ENCODE measurements at places on chromosomes 11 and 22. TPM values are rescaled to one million over a fixed set of nuclear protein-coding genes. Genes with fewer than 3 reads are reported as not detected.

GRCh38 chr11:56917708-56918400 is 70.9 kb upstream of the OR5AK2 start:
- no peak for DNase-seq

DNA sequence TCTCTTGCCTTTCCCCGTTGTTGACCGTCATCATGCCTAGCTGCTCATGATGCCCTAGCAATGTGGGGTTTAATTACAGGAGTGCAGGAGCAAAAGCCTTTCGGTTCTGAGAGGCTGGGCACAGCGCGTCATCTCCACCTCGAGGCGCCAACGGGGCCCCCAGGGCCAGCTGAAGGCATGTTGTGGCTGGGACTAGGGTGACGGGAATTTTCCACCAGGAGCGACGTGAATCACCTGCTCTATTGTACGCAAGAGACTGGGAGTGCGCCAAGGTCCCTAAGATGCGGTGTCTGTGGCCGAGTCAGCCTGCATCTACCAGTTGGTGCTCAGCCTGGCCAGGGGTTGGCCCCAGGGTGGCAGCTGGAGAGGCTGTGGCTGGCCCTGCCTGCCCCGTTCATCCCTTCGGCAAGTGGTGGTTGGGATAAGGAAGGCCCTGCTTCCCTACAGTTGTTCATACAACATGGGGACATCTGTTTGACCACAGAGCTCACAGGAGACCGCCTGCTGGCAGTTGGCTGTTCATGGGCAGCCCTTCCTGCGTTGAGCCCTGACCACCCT is 1175.6 kb downstream of the BRD1 start:
- no peak for DNase-seq

RIMBP3B gene
- total RNA-seq, result 1.4 TPM

GRCh38 chr11:44728491-44728910 is 1.7 kb downstream of the TSPAN18 start:
- DNase-seq, result no peak

GRCh38 chr11:87251560-87251959 is 213.8 kb downstream of the TMEM135 start:
- no peak for DNase-seq

DNA sequence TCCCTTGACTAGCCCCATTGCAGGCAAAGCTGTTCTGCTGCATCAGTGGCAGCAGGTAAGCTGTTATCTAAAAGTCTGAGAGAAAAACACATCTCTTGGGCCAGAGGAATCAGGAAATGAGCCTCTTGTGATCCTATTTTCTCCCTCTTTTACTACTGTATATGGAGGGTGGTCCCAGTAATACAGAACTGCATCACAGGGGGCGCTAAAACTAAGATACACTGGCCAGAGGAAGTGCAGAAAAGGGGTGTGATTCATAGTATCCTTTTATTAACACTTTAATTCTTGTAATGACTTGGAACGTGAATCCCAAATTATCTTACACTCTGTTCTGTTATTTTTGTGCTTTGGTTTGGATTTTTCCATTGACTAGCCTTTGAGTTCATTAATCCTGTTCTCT is 8.8 kb upstream of the MED17 start:
- no peak for DNase-seq

UCP3 gene
- 5.2 TPM for total RNA-seq

GRCh38 chr22:49509016-49509415 is 318.7 kb downstream of the BRD1 start:
- DNase-seq, result no peak

DNA sequence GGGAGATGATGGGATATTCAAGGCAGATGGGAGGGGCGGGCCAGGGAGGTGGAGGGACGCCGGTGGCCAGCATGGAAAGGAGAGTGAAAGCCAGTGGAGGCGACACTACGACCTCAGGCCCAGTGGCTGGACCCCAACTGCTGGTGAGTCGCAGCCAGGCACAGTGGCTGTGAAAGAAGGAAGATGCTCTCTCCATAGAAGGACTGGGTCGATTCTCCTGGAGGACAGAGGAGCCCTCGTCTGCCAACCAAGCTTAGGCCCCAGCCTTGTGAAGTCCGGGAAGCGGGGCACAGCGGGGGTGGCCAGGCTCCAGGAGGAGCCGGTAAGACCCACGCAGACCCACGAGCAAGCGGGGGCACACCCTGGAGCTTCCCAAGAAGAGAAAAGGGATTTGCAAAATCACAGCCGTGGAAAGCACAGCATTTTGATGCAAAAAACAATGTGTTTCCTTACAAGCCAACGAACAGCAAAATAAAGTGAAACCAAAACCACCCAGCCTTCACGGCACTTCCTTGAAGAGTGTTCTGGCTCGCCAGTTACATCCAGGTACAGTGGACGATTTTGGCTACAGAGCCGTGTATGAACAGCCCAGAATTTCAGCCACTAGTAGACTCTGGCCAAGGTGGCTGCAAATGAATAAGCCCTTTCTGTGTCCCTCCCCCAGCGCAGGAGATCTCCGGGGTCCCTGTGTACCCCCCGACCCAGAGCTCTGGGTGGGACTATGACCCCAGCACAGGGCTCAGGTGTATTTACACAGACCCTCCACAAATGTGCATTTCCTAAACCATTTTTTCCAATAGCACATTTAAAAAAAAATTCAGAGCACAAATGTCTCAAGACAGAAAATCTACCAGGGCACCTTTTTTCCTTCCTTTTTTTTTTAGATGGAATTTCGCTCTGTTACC is 96.9 kb downstream of the TRMU start:
- no peak for DNase-seq

DNA sequence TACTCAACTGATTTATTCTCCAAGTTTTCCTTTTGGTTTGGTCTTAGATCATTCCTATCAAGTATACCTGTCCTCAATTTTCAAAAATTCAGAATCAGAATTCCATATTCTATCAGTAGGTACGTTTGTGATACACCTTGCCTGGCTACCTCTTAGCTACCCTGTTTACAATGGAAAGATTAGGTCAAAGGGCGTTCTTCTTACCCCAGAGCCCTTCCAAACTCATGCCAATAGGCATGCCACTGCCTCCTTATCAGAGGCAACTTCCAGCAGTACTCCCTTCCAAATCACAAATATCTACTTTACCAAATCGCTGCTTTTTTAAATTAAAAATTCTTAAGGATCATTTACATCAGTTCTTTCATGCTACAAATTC is 1.0 kb downstream of the PATL1 start:
- DNase-seq, result no peak

GRCh38 chr22:23829845-23830372 is 8.9 kb downstream of the DERL3 start:
- no peak for DNase-seq

DNA sequence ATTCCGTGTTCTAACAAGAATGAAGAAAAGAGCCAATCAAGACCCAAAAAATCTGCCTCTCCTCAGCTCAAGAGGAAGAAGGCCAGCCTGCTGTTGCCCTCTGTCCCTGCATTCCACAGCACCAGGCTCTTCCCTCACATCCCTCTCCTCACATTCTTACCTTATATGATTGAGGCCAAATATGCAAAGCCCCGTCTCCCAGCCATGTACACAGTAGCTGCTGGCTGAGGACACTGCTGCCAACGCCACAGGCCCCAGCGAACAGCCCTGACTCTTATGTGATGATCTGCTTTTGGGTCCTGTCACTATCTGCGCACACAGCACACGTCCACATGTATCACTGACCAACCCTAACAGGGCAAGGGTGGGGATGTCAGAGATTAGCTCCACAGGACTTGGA is 60.2 kb downstream of the MICAL3 start:
- peak; percentile 5 for DNase-seq

DNA sequence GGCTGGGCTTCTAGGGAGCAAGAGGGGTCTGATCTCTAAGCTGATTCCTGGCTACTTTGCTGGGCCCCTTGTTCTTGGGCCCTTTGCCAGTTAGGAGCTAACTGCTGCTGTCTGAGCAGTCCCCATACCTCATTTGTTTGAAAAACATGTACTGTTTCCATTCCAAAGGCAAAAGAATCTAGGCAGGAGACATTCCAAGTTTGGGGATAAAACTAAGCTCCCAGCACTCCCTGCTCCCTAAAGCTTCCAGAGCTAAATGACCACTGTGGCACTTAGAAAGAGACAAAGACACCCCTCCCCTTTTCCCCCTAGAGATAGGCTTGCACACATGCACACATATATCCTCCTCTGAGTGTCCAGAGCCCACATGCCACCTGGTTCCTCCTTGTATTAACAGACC is 22.7 kb upstream of the RRM1 start:
- DNase-seq, result no peak

DNA sequence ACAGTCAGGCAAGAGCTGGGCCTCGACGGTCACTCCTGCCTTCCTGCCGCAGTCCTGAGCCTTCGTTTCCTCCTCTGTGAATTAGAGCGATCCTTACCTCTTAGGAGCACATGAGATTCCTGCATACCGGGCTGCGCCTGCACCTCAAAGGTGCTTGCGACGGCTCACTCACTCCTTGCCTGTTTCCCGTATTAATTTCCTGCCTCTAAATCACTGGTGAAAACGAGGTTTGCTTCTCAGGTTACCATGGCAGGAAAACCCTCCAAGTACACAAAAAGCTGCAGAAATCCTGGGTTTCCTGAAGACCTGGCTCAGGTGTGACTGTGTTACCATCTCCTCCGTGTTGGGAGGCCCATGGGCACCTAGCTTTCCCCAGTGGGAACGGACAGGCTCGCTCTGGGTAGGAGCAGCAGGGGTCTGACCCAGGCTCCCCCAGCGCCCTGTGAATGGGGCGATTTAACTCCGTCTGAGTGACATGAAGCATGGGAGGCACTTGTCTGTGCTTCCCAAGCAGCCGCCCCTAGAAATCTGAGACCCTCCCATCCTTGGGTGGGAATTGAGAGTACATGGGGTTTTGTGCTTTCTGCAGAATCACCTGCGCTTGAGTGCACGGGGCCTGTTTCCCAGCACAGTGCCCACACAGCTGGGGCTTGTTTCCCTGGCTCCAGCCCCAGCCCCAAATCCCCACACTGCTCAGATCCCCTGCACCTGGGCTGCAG is 64.8 kb downstream of the PHF21B start:
- no peak for DNase-seq

DNA sequence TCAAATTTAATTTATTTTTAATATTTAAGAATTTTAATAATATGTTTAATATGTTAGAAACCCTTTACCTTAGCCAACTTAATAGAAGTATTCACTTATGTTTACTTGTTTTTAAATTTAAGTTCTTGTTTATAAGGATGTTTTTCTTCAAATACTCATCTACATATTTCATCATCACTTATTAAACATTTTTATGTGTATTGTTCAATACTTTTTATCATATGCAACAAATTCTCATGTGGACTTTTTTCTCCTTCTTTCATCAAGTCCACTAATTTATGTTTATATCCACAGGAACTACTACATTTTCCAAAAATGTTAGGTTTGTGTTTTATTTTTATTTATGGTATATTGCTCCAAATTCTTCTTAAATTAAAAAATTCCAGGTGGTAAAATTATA is 2113.1 kb upstream of the RAG2 start:
- no peak for DNase-seq

DBX1 gene
- total RNA-seq, result not detected

GRCh38 chr11:96287822-96288439 is 55.1 kb downstream of the MAML2 start:
- DNase-seq, result no peak

GRCh38 chr11:8767466-8768142 is 85.0 kb downstream of the RPL27A start:
- DNase-seq, result no peak

- no peak for DNase-seq
Observed at GRCh38 chr11:91857179-91857578, 367.4 kb upstream of the FAT3 start.

JAML gene
- 1.4 TPM for total RNA-seq

TSSC4 gene
- 66.0 TPM for total RNA-seq

GRCh38 chr11:72781313-72782080 is 12.3 kb downstream of the STARD10 start:
- peak; percentile 70 for DNase-seq

- DNase-seq, result no peak
Observed at GRCh38 chr11:94494126-94494680, 419 bp downstream of the ANKRD49 start.

DNA sequence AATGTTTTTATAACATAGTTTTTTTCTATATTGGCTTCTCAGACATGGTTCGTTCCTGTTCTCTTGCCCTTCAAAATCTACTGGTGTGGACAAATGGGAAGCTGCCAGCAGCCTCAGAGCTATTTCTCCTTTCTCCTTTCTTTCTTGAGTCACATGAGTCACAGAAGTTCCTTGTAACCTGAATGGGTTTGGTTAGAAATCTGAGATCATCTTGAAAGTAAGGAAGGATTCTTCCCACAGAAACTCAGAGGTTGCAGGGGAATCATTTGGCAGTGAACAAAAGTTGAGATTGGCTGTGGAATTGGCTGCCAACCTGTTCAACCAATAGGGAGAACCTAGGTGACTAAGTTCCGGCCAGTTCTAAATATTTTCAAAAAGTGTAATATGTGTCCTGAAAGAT is 12.5 kb downstream of the PLET1 start:
- no peak for DNase-seq

CALCA gene
- total RNA-seq, result not detected

- DNase-seq, result no peak
Observed at GRCh38 chr11:119903389-119903788, 174.4 kb upstream of the NECTIN1 start.

DNA sequence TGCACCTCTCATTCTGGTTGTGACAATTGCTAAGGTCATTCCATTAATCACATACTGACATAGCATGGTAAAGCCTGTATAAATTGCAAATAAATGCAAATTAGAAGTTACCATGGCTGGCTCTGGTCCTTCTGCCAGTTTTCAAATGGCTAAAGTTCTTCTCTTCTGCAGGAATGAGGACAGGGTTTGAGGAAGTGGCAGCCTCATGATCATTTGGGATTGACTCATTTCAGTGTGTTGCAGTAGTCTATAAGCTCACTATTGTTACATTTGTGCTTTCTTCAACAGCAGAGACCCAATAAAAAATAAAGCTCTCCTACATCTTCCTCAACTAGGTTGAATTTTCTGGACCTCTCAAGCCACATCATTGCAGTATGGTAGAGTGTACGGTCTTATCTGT is 60.3 kb downstream of the NECTIN1 start:
- no peak for DNase-seq

CDKN1C gene
- 2.0 TPM for total RNA-seq

GRCh38 chr11:22734628-22735345 is 68.4 kb downstream of the GAS2 start:
- no peak for DNase-seq

CASP4 gene
- total RNA-seq, result 211 TPM

GRCh38 chr11:68038718-68039525 is at the start of gene TCIRG1:
Gene TCIRG1 (plus strand): TSS chr11:68039025. CDS start chr11:68041272, 2,247 bp downstream.
- peak; percentile 82 for DNase-seq

DNA sequence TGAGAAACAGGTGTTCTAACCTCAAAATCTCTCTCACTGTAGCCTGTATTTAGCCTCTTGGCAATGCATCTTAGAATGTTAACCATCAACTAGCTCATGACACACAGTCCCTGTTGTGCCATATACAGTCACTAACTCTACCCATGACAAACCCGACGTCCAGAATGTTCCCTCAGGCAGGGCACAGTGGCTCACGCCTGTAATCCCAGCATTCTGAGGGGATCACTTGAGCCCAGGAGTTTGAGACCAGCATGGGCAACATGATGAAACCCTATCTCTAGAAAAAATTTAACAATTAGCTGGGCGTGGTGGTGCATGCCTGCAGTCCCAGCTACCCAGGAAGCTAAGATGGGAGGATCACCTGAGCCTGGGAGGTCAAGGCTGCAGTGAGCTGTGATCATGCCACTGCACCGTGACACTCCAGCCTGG is 18.2 kb upstream of the CCDC34 start:
- DNase-seq, result no peak

RBFOX2 gene
- 1.8 TPM for total RNA-seq

LINC01488 gene
- total RNA-seq, result not detected

- DNase-seq, result no peak
Observed at GRCh38 chr11:65489035-65489705, 9.7 kb upstream of the MALAT1 start.

All from natural killer cell treated with Interleukin-12 subunit alpha and Interleukin-12 subunit beta and Interleukin-15 and Interleukin-18, amount 100 ng/mL, for 72 hours (primary cell).